ENCODE measurements at places on chromosomes 6 and 20.

GRCh38 chr6:89324304-89324703, 9.2 kb upstream of the GABRR2 start:
- DNase-seq = no peak

- DNase-seq = no peak
Observed at GRCh38 chr20:38222923-38223742, 37.4 kb downstream of the KIAA1755 start.

DNA sequence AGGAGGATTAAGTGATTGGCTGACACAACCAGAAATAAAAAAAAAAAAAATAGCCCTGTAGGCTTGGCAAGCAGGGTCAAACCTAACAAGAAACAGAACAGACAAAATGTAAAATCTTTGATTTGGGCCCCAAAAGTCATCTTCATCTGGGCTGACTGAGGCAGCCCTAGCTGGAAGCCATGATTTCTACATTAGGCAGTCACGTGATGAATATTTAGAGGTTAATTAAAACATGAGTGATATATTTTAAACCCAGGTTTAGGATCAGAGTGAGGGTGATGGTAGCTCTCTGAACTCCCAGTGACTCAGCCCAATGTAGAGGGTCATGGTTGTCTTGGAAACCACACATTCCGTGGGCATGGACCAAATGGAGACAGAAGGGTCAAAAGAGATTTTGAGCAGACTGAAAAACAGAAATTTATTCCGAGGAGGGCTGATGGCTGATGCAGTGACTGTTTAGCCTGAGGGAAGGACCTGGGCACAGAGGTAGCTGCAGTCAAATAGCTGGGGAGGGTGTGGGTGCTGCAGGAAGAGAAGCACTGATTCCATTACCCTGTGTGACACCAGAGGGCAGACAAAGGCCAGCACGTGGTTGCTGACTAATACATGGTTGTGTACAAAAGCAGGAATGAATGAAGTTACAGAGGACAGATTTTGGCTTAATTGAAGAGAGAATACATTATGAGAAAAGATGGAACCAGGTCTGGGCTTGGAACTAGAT, 573.1 kb upstream of the CHD6 start:
- no peak for DNase-seq

GRCh38 chr6:80566361-80566760, 459.9 kb downstream of the BCKDHB start:
- no peak for DNase-seq

GRCh38 chr6:100173211-100173610, 179.2 kb upstream of the MCHR2 start:
- DNase-seq = no peak

DNA sequence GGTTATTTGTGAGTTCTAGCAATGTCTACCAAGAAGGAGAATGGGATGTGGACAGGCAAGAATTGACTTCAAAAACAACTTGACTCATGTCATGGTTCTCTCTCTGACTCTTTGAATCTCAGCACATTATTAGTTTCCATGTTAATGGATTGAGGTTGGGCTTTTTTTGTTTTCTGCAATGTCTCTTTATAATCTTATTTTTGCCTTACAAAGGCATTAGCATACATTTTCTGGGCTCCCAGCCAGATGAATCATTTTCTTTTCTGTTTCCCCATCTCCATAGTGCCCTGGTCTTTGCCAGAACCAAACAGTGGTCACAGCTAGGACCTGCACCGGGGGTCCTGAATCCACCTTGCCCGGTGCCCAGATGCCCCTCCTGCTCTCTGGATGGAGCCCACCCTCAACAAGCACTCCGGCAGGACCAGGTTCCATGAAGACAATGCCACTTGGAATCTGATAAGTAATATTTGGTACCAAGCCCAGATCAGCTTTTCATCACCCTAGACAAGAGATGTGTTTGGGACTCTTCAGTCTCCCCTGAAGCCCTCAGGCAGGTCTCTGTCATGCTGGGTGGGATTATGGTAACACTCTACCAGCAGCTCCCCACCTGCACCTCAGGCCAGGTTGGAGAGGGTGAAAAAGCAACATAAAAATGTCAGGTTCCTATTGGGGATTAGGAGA, 266.7 kb upstream of the SULF2 start:
- DNase-seq = no peak
